Cardiac fibroblast (primary cell): ENCODE measurements at places on chromosomes 7 and 10.

- DNase-seq: no peak
Measured at GRCh38 chr7:87337331-87337730, 8.1 kb upstream of the CROT start.

DNA sequence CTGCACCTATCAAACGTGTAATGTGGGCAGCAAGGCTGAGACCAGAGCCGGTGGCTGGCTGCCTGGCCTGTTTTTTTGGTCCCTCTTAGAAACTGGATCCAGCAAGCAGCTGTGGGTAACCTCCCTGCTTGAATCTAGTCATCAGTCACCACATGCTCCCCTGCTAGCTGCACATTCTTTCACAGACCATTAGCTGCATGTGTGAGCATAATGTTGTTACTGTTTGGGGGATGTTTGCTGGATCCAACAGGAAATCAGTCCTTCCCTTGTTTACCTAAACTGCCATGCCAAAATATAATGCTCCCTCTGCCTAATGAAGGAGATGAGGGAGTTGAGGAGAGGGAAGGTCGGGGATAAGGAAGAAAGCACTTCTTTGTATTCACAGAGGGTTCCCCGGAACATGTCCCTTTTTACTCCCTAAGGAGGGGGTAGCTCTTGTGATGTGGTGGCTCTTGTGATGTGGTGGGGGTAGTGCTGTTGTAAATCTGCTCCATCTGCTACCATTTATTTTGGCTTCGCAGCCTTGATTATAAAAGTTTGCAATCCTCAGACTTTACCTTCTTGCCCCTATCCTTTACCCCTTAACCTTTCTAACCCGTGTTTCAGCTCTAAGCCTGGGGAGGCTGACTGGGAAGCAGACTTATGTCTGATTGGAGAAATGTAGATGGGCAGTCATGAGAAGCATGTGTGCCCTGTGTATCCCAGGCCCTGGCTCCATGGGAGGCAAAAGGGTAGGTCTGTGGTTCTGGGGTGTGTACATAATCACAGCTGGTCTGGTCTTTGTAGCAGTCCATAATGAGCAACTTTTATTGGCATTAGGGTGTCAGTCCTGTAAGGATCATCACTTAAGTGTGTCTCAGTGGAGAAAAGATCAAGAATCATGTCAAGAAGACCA is 20.8 kb downstream of the LOXL4 start:
- DNase-seq: no peak

DNA sequence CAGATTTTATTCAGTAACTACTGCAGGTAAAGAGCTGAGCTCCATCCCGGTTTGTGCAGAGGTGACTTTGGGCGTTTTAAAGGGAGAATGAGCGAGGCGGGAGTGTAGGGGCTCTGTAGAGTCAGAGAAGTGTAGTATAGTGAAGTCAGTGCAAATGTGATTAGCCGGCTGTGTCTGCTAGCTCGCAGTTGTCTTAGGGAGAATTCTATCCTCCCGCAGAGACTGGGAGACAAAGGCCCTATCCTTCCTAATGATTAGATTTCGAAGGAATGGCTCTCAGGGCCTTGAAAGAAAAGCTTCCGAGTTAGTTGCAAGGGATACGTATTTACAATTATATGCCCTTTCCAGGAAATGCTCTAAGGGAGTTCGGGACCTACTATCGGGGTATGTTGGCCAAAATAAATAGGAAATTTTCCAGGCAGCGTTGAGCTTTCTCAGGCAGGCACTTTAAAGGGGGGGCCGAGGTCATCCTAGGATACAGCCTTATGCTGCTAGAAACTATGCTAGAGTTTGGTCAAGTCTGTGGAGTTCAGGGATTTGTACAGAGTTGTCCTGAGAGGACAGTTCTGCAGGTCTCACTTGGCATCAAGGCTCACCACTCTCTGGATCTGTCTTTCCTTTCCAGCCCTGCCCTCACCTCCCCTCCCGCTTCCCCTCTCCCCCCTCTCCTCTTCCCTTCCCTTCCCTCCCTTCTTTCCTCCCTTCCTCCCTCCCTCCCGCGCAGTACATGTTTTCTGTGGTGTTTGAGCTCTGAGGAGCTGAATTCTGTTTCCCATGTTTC is 825 bp downstream of the MRPL32 start:
- peak; percentile 77 for DNase-seq

- DNase-seq: no peak
Measured at GRCh38 chr10:11037991-11038390, 20.3 kb downstream of the CELF2 start.

DNA sequence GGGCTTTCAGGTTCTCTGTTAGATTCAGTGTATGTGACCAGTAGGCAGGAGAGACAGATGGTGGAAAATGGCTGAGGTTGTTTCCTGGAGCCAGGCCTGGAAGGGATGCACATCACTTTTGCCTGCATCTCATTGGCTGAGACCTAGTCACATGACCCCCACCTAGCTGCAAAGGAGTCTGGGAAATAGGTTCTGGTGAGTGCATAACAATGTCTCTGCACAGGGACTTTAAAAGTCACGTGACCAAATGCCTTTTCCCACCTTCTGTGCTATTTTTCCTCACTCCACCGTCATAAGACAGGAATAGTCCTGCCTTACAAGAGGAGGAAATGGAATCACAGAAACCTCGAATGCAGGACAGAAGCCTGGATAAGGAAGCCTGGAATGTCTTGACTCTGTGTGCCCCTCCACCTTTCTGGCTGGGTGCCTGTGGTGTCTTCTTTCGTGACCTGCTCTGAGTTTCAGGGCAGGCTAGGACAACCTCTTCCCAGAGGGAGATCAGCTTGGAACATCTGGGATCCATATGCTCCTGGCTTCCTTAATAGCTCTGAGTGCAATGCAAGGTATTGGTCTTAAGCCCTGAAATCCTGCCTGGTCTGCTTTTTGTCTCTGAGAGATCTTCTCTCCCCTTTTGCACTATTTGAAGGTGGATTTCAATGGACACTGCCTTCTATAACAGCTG is 139.9 kb upstream of the ZNF438 start:
- DNase-seq: no peak

- peak; percentile 77 for DNase-seq
Measured at GRCh38 chr10:103442031-103442461, 10.1 kb downstream of the CALHM2 start.

- peak; percentile 1 for DNase-seq
Measured at GRCh38 chr7:143104759-143105158, 27.1 kb upstream of the PIP start.

DNA sequence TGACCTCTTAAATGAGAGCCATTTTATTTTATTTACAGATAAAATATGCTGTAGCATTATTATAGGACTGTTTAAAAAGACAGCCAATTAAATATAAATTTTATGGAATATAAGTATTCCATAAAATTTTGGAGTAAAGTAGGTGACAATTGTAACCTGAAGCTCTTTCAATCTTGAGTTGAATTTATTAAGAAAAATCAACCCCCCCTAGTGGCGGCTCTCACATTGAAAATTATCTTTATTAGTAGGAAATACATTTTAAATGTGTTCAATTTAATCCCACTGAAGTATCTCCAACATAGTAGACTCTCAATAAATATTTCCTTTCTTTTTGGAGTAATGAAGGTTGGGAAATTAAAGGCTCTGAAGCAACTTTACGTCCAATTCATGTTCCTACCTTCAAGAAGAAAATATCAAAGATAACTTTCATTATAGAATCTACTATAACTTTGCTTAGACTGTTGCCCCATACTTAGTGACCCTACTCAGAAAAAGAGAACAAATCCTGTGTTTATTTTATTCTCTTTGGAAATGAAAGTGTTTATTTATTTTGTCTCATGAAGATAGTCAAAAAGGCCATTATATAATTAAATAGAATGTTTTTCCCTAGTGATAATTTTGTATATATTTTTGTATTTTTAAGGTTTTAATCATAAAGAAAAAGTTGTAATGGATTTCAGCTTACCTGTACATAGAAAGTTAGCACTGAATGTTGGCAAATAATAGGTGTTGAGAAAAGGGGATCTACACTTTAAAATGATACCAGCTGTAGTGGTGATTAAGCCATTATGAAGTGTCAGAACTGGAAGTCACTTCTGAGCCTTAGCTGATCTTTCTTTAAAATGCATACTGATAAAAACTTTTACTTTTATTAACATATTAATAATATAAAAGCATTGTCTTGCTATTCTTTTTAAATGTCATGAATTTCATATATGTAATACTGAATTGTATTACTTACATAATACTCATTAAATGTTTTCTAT is 3.3 kb downstream of the AHR start:
- peak; percentile 70 for DNase-seq
